Activated B cell treated with CpG ODN at 0.5 μM for 24 hours (primary cell): ENCODE measurements at places on chromosomes 5 and 9.

GRCh38 chr5:137672001-137672400 lies 63.9 kb downstream of the KLHL3 start:
- no peak for DNase-seq

- DNase-seq = no peak
Observed at GRCh38 chr5:155434681-155435080, 421.1 kb downstream of the KIF4B start.

DNA sequence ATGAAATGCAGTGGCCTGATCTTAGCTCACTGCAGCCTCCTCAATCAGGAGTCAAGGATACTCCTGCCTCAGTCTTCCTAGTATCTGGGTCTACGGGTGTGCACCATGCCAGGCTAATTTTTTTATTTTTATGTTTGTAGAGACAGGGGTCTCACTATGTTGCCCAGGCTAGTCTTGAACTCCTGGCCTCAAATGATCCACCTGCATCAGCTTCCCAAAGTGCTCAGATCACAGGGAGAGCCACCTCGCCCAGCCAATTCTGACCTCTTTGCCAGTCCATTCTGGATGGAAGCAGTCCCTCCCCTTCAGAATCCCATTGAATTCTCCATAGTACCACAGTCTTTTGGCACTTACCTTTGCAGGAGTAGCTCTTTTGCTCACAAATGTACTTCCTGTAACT lies 1.7 kb upstream of the CANX start:
- DNase-seq = no peak

- peak; percentile 20 for DNase-seq
Observed at GRCh38 chr9:86098824-86099700, at the start of gene GOLM1. GOLM1 (minus strand) TSS chr9:86099558; CDS start chr9:86079320, 20,238 bp downstream.

- no peak for DNase-seq
Observed at GRCh38 chr5:3122985-3123762, 371.7 kb upstream of the IRX2 start.

DNA sequence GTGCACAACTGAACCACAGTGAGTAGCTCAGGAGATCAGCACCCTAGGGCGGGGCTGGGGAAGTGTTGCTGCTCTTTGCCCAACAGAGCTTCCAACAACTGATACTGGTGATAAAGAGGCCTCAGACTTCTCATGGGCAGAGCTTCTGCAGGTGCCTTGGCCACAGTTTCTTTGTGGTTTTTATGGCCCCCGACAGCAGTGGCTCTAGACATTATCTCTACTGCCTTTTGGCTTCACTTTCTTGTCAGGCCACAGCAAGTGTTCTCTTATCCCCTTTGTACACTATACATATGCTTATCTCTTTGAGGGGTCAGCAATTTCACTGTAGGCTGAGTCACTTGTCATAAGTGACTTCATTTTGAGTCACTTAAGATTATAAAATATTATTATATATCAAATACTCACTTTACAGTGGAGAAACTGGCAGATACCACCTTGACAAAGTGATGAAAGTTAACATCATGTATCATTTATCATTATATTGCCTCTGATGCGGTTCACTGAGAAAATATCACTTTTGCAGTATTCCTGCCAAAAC lies 90.9 kb upstream of the COX7C start:
- no peak for DNase-seq

GRCh38 chr9:110844121-110844520 lies 175.5 kb downstream of the MUSK start:
- no peak for DNase-seq
